ENCODE measurements at places on chromosomes 3 and 15.
A peak's percentile ranks its signal among the peaks of the same experiment; 100 is the strongest.

DNA sequence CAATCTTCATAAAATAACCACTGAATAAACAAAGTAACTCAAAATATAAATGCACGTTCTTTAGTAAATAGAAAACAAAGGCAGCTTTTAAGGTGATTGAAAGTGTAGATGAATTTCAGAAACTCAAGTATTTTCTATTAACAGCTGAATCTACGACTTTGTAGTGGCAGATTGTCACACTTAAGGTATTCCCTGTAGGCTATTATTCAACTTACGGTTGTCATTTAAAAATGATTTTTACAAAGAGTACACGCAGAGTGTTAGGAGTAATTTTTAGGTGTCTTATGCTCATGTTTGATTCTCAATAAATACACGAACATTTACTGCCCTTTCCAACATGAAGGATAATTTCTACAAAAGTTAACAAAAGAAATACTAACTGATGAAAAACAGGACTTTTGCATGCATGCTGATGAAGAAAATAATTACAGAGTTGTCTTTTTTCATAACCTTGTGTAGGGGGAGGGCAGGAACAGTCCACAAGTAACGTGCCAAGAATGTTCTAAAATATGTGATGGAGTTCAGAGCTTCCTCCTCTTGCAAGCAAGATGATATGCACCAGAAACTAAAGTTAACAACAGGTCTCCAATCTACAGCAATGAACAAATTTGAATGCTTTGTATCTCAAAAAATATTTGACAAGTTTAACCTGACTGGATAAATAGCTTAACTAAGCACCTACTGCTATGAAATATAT, 16.7 kb downstream of the DCBLD2 start:
- no peak for DNase-seq

DNA sequence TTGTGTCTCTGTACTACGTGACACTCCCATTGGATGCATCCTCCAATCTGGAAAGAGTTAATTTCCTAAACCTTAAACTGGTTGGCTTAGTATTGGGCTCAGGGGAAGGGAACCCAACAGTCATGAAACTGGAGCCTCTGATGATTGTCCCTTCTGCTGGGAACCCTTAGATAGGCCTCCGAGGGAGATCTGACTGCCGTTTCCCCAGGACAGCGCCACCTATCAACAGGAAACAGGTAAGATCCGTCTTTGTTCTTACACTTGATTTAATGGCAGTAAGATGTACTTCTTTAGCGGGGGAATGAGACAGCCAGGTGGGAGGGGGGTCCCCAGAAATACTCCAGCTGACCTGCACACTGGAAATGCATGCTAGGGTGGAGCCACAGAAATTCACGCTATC, 1749.6 kb downstream of the SI start:
- DNase-seq, result no peak

DNA sequence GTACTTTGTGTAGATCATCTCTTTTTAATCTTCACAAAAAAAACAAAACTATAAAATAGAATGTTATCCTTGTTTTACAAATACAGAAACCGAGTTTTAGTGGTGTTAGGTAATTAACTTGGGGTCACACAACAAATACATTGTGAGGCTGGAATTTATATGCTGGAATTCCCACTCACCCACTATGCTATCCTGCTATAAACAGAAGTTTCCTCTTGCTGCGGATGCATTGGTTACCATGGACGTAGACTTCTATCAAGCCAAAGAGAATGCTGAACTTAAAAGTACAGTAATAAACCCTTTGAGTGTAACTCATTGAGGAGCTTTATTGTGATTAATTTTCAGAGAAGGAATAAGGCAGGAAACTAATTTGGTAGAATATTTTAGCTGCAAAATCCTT, 9.2 kb downstream of the SNAP23 start:
- no peak for DNase-seq

GRCh38 chr3:139288266-139288821, 55.5 kb upstream of the MRPS22 start:
- no peak for DNase-seq

DNA sequence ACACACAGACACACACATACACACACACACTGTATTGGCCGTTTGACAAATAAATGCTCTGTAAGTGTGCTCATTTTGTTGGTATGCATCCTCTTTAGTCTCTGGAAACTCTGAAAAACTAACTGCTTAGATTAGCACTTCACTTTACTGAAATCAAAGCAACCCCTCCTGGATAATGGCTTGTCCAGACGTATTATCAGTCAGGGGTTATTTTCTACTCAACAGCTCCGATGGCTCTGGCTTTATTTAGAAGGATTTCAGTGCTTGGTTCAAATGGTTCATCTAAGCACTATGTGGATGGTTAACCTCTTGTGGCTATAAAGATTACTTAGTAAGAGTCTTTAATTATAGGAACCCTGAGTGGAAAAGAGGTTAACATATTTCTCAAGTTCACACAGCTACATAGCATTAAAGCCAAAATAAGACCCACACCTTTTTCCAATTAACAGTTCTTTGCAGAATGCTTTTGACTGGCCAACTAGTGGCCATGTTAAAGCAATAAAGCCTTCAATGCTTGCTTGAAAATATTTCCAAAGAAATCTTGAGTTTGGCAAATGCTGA, 516.1 kb upstream of the NAALADL2 start:
- DNase-seq, result no peak

GRCh38 chr15:64355348-64355943, 527 bp downstream of the CSNK1G1 start:
- DNase-seq, result no peak

- no peak for DNase-seq
Measured at GRCh38 chr15:37361621-37362020, 261.3 kb upstream of the MEIS2 start.

DNA sequence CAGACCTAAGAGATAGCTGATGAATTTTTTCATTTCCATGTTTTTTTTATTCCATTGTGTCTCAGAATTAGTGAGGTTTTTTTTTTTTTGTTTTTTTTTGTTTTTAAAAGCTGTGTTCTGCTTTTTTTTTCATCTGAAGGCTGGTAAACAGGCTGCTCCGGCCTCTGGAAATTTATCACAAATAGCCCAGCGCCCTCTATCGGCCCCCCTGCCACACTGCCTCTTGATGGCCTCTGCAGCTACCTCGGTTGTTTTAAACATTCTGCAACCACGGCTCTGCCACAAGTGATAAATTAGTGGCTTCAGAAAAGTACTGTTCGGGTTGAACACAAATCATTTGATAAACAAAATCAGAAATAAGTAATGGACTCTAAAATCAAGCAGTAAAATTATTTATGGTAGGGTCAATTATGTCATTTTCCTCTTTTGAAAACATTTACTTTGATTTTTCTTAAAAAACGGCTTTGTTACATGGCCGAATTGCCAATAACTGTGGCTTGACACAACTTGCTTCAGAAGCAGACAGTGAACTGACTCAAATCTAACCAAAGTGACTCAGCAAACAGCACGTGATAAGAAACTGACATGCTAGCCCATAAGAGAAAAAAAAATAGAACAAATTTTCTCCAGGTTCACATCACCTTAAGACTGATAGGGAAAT, 87.8 kb downstream of the RSL24D1 start:
- DNase-seq, result peak; percentile 3

GRCh38 chr15:83610901-83611685, 42.8 kb upstream of the ADAMTSL3 start:
- no peak for DNase-seq
